ENCODE measurements at places on chromosomes 4 and X.
A peak's percentile ranks its signal among the peaks of the same experiment; 100 is the strongest.

GRCh38 chr4:35802644-35803043 is 441.7 kb downstream of the ARAP2 start:
- no peak for DNase-seq

DNA sequence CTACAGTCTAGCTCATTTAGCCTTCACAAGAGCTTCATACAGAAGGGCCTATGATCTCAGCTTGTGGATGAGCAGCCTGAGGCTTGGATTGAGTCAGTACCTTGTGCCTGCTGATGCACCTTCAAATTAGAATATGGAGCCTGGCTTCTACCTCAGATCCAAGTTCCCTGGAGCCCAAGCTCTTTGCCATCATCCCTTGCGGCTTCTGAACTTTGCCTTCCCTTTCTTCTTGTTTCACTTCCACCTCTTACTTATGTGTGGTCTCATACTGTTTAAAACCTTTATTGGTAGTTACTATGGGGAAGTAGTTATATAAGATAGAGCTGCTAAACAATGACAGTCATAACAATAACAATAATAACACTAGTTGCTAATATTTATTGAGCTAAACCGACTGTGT is 84.3 kb upstream of the AFF2 start:
- no peak for DNase-seq

DNA sequence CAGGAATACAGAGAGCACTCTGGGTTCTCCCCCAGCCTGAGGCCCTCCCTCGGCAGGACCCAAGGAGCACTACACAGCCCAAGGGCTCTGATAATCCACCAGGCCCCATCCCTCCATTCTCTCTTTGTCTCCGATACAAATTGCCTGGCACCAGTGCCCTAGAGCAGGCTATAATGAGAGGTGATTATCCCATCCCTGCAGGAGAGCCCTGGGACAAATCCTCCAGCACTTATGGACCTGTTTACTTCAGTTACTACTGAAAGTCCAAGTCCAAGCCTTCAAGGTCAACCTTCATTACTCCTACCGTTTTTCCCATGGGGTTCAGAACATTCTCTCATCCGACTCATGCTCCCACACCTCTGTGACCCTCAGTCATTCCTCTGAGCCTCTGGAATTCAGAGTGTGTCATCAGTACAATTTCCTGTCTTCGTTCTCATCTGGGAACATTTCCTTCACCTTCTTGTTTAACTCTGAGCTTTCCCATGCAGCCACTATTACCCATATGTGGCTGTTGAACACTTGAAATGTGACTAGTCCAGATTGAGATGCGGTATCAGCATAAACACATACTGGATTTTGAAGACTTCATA is 299.0 kb downstream of the RAPGEF2 start:
- DNase-seq, result no peak

GRCh38 chr4:75229806-75230570 is 284.2 kb downstream of the RCHY1 start:
- no peak for DNase-seq

- DNase-seq, result no peak
Measured at GRCh38 chr4:147780137-147780777, 48.4 kb downstream of the ARHGAP10 start.

- peak; percentile 63 for DNase-seq
Measured at GRCh38 chr4:153318696-153319320, 25.7 kb upstream of the MND1 start.

- no peak for DNase-seq
Measured at GRCh38 chrX:17584248-17584681, 153.0 kb upstream of the SCML1 start.
